Stromal cell of bone marrow (primary cell): ENCODE measurements at places on chromosomes 6 and 20.

- no peak for DNase-seq
These were observed 27.9 kb upstream of the RTF2 start for GRCh38 chr20:56440346-56441007.

DNA sequence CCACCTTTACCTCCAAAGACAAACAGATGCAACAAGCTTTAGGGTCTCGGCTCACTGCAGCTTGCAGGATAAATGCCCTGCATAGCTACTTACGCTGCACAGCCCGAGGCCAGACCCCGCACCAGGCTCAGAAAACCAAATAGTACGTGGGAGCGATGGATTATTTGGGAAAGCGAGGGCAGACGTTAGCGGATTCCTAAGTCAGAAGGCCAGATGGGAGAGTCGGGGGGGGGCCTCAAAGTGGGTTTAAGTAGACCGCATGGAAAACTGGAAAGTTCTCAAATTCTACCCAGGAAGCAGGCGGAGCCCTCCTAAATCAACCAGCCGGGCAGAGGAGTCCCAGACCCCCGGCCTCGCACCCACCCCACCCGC is 382 bp downstream of the SFT2D1 start:
- DNase-seq = no peak

DNA sequence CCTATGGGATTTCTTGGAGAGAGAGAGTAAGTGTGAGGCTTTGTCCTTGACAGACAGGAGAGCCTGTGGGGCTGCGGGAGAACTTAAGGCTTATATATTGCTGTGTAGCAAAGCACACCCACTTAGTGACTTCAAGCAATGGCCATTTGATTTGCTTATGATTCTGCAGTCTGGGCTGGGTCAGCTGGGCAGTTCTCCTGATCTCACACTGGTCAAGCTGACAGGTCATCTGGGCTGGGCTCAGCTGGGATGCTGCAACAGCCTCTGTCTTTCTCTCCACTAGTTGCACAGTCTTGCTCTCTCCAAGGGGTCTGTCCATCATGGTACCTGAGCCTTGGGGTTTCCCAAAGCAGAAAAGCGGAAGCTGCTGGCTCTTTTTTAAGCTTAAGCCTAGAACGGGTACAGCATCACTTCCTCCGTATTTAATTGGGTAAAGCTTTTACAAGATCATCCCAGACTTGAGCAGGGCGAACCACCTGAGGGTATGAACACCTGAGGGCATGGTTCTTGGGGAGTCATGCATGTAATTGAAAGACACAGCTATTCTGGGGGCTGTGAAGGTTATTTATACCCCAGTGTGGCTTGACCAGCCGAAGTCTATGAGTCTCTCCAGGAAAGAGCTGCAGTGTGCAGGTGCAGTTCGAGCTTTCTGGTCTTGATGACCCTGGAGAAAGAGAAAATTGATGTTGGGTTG is 13.3 kb upstream of the GGTLC1 start:
- DNase-seq = no peak

DNA sequence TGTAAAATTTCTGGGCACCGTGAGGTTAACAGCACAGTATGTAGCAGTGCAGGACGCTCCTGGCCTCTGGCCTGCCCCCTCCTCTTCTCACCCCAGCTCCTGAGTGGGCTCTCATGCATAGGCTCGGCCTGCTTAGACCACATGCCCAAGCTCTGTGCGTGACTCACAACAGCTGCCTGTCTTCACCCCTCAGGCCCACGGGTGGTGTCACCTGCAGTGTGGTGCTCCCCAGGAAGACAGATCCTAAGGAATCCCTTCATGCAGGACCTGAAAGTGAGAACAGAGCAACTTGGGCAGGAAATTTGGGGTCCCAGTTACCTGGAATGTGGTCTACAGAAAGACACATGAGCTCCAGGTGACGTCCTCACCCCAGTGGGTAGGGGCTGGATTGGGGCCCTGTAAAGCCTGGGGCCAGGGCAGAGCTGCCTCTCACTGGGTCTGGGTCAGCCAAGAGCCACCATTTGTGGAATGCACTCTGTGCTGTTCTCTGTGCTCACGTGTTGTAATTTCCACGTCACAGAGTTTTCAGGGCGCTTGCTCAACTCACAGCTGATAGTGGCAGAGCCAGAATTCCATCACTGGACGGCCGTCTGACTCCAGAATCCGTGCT is 37.0 kb upstream of the PXDC1 start:
- no peak for DNase-seq

DNA sequence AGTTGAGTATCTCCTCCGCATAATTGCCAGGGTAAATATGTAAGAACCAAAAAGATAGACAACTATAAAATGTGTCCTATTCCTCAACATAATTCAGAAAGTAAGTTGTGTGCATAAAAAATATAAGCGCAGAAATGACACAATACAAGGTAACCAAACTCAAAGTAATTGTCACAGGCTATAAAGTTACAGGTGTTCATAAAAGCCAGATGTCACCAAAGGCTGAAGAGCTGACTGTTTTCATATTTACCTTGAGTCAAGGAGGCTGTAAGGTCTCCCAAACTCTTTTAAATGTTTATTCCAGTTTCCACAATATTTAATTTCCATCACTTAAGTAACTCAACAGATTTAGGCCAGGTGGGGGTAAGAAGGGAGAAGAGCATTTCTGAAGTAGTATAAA is 192.2 kb upstream of the MARCKS start:
- no peak for DNase-seq

- no peak for DNase-seq
These were observed 66.3 kb downstream of the PLCG1 start for GRCh38 chr20:41203660-41204059.

- no peak for DNase-seq
These were observed 28.0 kb downstream of the IGF2R start for GRCh38 chr6:159996626-159997497.

- no peak for DNase-seq
These were observed 1.9 kb downstream of the TMEM239 start for GRCh38 chr20:2817891-2818595.

DNA sequence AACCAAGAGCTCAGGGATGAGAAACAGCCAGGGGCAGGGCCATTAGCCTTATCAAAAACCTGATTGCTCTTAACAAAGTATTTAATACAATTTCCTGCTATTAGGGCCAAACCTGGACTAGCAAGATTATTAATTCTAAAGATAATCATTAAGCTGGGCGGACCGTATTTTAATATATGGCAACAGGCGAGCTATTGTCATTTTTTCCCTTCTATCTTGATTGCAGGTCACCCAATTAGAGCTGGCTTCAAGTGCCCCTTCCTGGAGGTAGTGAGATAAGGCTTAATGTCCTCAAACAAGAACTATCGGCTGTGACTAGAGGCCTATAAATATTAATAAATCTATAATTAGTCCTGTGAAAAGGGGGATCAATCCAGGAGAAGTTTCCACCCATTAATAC is 66.0 kb upstream of the BLCAP start:
- no peak for DNase-seq

GRCh38 chr6:34005901-34006531 is 139.9 kb downstream of the GRM4 start:
- no peak for DNase-seq

DNA sequence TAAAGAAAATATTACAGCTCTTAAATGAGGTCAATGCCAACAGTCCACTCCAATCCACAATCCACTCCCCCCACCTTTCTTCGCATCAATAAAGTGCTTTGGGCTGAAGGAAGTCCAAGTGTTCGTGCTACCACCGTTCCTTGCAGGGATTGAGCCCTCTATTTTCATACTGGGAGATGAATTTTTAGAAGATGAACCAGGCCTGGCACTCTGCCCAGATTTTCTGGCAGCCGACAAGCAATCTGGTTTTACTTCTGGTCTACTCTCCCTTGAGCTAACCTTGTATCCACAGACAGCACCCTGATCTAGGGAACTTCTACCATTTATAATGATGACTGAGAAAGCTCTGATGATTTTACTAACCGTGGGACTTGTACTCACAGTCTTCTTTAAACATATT is 72.3 kb downstream of the BTBD9 start:
- DNase-seq = peak; percentile 81

DNA sequence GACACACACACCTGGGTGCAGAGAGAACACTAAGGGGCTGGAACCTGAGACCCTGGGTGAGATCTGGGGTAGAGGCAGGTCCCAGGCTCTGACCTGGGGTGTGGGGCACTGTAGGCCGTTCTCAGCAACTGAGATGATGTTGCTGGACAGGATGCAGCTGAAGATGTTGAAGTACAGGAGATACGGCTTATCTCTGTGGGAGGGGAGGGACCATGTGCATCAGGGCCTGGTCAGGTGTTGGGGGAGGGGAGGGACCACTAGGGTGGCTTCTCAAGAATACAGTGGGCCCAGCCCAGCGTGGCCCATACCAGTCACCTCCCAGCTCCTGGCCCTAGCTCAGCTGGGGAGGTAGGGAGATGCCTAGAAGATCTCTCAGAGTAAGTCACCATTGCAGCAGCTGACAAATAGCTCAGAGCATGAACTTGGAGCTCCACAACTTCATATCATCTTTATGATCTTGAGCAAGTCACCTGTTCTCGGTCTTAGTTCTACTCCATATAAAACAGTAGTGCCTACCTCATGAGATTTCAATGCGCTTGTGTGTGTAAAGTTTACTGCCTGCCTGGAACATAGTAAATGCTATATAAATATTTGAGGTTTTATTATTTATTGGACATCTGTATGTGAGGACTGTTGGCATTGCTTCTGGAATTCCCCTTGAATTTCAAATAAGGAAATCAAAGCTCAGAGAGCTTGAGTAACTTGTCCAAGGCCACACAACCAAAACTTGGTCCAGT is 3.8 kb downstream of the SLC44A4 start:
- DNase-seq = no peak

- DNase-seq = peak; percentile 35
These were observed 51.5 kb upstream of the NXT1 start for GRCh38 chr20:23298926-23299672.

- peak; percentile 59 for DNase-seq
These were observed 74.7 kb upstream of the NOX3 start for GRCh38 chr6:155530219-155530834.

DNA sequence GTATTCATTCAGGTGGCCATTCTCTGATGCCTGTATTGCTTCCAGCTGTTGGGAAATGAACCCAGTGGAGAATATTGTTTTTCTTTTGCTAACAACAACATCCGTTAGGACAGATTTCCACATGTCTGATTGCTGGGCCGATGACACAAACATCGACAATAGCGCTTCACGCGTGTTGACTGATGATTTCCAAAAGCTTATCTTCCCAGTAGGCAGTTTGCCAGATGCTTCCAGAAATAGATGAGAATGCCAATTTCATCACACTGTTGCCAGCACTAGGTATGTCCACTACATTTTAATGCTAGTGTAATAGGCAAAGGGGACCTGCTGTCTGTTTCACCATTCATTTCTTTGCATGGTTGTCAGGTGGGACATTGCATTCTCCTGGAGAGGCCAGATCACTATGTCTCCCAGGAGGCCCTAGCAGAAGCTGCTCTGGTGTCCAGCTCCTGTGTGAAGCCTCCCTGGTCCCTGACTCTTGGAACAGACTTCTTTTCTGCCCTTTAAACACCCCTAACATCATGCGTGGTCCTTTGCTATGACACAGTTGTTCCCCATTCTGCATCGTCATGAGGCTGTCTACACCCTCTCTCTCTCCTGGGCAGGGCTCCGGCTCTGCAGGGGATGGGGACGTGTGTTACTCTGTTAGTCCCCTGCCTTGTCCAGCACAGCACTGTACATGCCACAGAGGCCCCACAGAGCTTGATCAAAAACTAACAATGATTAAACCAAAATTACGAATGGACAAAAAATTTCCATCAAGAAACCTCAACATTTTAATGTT is 181.6 kb downstream of the CDH26 start:
- DNase-seq = no peak

- no peak for DNase-seq
These were observed 103.0 kb upstream of the KCNK16 start for GRCh38 chr6:39425346-39426072.

DNA sequence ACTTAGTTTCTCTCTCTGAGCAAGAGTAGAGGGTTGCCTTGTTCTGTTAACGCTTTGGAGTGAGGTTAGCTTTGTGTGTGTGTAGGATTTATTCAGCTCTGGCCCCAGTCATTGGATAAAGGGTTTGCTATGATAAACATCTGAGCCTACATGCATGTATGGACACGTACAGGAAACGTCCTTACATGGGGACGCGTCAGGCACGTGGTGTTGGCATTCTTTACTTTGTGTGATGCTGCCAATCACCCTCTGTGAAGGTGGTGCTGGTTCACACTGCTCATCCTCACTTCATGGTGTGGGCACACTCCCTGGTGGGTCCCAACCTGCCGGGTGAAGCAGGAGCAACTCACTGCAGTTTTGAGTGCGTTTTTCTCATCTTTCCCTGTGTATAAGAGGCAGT is 53.4 kb upstream of the CD93 start:
- no peak for DNase-seq

DNA sequence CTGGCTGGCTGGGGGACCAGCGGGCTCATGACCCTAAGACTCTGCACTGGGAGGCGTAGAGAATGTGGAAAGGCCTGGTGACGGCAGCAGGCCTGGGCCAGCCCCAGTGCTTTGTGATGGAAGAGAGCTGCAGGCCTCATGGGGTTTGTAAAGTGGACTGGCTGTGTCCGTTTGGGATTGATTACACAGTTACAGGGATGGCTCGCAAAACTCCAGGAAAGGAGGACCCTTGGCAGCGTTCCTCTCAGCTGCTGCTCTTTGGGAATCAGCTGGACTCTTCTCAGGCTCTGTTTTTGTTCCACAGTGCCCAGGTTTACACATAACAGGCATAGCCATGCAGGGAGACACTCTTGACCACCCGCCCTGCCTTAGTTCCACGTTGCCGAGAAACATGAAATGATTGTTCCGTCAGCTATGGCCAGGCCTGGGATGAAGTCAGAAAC is 89.0 kb downstream of the SLX4IP start:
- DNase-seq = no peak
